SIG-M5 (cell line): ENCODE measurements at places on chromosomes 1 and 21.
A peak's percentile ranks its signal among the peaks of the same experiment; 100 is the strongest.

DNA sequence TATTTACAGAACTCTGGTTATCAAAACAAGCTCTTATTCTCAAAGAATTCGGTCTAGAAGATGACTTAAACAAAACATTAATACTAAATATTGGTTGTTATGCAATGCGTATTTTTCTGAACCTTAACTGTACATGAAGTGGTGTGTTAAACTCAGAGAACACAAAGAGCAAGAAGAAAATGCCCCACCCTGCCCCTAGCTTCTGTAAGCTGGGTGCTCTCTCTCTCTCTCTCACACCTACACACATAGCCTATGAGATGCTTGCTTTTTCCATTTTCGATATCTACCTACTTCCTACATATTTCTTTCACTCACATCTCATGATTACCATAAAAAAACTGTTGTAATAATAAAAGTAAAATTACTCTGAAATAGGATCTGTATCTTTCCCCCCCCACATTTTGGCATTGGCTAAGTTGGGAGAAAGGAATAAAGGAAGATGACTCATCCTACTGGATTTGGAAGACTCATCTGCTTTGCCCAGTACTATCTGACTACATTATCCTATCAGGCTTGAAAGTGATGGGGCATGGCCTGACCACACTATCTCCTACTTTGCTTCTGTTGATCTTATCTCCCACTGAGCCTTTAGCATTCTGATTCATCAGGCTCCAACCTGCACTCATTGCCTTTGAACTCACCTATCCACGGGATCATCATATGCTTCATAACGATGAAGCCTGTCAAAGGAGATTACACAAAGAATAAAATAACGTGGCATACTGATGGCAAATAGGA, 2.9 kb downstream of the CRYZ start:
- no peak for DNase-seq

DNA sequence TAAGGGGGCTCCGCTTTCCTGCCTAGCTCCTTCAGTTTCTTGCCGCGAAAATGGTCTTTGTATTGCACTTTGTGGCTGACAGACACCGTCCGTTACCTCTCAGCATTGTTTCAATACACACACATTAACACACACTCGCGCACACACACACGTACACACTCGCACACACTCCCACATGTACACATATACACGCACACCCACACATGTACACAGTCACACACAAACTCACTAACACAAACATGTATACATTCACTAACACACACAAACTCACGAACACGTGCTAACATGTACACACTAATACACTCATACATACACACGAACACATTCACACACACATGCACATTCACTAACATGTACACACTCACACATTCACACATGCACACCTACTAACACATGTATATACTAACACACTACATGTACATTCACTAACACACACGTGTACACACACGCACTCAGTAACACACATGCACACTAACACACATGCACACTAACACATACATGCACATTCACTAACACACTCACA, 48.9 kb downstream of the PSMG1 start:
- DNase-seq: no peak

DNA sequence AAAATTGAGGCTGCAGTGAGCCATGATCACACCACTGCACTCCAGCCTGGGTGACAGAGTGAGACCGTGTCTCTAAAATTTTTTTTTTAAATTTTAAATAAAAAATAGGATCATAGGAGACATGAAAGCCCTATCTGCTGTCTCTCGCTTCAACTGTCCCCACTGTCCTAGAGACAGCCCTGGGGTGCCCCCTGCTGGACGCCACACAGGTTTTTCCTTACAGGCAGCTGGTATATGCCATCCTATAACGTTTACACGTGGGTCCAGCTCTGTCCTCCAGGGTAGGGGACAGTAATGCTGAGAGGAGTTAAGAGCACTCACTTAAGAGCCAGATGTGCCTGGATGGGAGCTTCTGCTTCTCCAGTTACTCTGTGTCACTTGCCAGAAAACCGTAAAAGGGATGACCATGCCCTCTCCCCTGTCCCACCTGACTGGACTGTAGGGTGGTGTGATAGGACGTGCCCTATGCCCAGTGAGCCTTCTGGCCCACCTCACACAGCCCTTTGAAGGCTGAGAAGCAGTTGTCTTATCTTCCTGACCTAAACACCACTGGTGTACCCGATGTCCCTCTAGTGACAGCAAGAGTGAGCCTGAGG, 8.5 kb downstream of the FBXO2 start:
- DNase-seq: no peak

DNA sequence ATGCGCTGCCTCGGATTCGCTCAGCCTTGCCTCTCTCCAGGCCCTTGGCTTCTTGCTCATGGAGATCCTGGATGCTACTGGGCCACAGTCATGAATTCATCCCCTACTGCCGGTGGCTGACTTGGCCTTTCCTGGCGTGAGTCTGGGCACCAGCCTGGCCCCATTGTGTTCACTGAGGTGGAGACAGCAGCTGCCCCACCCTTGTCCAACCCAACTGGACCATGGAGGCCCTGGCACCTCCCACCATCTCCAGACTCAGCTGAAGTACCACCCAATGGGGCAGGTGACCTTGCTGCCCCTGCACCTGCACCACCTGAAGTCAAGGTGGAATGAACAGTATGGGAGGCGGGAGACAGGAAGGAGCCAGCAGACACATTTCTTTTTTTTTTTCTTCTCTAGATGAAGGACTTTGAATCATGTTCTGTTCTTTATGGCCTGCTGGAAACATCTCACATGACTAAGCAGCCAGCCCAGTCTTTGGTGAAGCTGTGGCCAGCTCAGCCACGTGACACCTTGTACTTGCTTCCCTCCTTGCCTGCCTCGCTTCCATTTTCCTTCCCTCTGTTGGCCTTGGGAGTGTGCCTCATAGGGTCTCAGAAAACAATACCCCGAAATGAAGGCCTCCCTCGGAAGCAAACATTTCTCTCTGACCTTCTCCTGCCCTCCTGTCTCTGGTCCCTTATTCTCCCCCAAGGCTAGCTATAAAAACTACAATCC, 3.8 kb upstream of the SLC30A2 start:
- DNase-seq: no peak

DNA sequence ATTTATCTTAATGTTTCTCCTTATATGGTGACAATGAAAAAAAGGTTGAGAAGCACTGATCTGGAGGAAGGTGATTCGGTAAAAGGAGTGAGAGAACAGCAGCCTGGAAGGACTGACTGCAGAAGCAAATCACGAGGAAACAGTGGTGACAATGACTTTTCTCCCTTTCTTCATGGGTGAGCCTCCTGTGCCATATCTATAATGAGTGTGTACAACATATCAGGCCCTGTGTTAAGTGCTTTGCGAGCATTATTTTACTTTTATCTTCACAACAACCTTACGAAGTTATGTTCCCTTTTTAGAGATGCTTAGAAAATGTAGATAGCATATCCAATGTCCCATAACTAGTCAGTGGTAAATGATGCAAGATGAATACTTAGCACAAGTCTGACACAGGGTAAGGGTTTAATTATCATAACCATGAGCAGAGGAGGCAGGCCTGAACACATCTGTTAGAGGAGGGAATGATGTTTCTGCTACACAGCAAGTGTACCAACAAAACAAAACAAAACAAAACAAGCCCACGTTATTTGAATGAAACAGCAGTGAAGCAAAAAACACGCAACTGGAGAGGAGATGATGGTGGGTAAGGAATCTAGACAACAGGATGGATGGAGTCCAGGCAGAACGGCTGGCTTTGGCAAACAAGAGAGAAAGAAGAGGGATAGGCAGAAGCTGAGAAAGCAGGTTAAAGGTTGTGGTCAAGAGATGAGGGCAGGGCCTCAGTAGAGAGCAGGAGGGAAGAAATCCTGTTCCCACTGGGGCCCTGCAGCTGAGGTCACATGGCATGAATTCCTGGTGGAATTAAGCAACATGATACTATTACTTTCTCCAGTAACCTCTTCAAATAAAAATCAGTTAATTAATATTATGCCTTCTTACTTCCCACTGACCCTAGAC, 29.6 kb downstream of the GNG12 start:
- no peak for DNase-seq

- DNase-seq: no peak
Observed at GRCh38 chr1:210298936-210299335, 29.8 kb upstream of the HHAT start.

DNA sequence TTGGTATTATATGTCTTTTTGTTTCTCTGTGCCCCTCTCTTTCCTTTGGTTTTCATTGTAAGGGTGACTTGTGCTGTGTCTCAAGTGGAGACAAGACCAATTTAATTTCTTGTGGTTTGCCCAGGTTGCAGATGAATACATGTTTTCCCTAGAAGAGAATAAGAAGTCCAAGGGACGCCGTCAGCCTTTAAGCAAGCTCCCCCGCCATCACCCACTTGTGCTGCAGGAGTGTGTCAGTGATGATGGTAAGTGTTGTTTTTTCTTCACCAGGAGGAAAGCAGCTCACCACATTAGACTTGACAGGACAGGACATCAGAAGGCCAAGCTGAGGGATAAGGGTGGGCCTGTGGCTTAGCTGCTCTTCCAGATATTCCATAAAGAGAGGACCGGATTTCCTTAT, 23.8 kb upstream of the ST3GAL3 start:
- no peak for DNase-seq

- DNase-seq: no peak
Observed at GRCh38 chr1:117569856-117570255, 36.0 kb upstream of the TENT5C start.

GRCh38 chr1:9805006-9805508, 18.7 kb downstream of the CLSTN1 start:
- no peak for DNase-seq

GRCh38 chr1:154442006-154442740, 37.0 kb downstream of the IL6R start:
- no peak for DNase-seq

DNA sequence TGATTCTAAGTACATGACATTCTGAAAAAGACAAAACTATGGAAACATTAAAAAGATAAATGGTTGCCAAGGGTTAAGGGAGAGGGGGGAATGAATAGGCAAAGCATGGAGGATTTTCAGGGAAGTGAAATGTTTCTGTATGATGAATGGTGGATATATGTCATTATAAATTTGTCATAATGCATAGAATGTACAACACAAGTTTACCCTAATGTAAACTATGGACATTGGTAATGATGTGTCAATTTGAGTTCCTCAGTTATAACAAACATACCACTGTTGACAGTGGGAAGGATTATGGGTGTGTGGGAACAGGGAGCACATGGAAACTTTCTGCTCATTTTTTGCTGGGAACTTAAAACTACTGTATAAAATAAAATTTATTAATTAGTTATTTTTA, 427.1 kb upstream of the ESRRG start:
- DNase-seq: no peak

- DNase-seq: no peak
Observed at GRCh38 chr1:211378844-211379243, 52.2 kb downstream of the TRAF5 start.

- DNase-seq: no peak
Observed at GRCh38 chr1:206111271-206111927, 5.8 kb downstream of the AVPR1B start.

DNA sequence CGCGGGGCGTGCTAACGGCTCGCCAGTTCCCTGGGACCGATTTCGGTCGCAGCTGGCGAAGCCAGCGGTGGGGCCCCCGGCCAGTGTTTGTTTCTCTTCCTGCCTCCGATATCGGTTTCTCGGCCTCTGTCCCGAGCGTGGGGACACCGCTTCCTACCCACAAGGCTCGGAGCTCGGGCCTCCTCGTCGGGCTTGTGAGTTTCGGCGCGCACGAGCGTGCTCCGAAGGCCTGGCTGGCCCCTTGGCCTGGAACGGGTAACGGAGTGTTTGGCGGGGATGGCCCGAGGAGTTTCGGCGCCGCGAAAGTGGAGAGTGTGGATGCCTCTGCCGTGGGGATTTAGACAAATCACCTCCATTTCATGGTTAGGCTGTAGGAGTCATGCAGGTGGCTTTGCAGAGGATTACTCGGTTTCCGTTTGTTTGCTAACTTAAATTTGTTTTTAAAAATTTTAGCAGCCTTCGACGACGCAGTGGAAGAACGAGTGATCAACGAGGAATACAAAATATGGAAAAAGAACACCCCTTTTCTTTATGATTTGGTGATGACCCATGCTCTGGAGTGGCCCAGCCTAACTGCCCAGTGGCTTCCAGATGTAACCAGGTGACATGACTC, 559 bp downstream of the RBBP4 start:
- DNase-seq: no peak

DNA sequence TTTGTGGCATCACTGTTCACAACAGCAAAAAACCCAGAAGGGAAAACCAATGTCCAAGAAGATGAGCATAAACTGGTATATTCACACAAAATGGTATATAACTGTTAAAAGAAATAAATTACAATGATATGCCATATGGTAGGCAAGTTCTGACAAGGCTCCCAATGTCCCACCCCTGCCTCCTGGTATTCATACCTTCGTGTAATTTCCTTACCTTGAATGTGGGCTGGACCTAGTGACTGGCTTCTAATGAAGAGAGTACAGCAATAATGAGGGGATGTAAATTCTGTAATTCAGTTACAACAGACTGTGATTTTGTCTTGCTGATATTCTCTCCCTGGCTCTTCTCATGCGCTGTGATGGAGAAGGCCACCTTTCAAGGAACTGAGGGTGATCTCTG, 9.3 kb downstream of the ANKRD45 start:
- no peak for DNase-seq

DNA sequence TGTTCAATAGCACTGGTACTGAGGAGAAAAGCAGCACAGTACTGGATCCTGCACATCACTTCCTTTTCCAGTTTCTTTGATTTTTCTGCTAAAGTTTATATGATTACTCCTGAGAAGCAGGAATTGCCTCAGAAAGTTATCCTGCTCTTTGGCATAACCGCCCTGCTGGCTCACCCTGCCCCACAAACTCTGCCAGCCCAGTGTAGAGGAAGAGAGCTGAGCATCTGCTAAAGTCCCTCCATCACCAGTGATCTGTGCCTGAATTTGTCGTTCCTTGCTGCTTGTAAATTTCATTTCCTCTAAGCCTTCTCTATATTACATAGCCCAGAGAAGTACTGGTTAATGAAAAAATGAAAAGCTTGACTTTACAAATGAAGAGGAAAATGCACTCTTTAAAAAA, 87.0 kb upstream of the C1orf21 start:
- no peak for DNase-seq

DNA sequence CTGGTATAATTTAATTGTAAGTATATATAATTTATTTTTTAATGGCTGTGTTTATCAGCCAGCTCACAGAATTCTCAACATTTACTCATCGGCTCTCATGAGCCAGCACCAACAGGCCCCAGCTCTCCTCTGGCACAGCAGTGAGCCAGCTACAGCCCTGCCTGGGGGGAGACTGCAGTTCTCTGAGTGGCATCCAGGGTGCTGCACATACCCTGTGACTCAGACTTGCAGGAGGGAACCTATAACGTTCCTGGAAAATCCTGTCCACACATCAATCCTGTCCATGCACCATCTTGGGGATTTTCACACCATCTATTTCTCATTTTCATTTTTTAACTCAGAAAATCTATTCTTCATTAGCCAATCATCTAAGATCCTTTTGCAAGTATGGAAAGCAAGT, 36.5 kb downstream of the FHAD1 start:
- DNase-seq: no peak

DNA sequence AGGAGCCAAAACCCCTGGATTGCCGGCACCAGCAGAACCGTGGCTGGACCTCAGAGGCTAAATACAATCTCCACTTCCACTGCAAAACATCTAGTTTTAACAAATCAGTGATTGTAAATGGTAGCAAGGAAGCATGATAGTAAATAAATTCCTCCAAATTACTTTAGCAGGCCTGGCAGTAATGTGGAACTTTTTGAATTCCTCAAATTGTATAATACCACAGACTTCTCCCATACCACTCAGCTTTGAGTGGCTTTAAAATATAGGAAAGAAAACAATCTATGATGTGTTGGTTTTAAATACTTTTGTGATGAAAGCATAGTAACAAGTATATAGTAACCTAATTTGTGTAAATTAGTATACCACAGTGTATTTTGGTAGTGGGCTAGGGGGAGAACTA, 34.1 kb downstream of the NIBAN1 start:
- DNase-seq: no peak

GRCh38 chr21:32022146-32022545, 149.3 kb downstream of the HUNK start:
- DNase-seq: peak; percentile 31
